ENCODE measurements at places on chromosomes 2 and 18.

DNA sequence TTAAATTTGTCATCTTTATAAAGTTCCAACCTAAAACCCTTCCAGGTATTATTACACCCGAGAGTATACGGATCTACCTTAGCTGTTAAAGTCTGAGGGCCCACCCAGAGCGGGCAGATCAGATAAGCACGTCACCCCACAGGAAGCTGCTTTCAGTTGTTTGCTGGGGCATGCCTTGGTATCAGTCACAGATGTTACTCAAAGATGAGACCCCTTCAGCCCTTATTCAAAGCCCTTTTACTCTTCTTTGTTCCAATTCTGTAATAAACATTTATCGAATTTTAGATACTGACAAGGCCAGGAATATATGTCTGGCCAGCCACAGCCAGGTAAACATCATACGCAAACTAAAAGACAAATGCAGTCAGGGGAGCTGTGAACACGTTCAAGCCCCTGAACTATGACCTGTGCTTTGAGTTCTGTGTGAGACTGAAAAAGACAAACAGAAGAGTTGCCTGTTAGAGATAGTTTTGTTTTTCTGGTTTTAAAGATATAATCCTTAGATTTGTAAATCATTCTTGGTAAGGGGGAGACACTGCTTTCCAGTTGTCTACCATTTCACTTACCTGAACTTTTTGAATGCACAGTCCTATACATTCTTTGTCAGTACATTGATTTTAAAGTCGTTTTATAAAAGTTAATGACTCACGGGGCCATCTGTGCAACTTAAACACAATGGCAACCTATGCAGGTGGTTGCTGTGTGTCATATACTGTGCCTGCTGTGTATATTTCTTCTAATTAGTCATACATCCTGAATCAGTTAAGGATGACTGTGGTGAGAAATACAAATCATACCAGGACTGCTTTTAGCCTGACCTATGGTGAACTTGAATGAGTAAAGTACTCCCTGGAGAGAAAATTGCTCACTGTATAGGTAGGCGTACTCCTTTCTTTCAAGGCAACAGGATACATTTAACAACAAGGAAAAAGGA, 100.5 kb upstream of the ITPRID2 start:
- DNase-seq, result no peak

DNA sequence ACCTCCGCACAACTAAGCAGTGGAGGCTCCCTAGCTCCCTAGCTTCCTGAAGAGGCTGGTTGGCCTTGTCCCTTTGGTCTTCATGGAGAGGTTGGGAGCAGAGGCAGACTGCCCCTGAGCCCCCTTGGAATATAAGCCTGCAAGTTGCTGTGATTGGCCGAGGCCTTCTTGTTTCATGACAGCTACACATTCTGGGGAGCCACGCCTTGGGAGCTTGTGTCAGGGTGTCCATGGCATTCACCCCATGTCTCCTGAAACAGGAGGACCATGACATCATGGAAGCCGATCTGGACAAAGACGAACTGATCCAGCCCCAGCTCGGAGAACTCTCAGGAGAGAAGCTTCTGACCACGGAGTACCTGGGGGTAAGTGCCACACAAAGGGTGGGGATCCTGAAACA, 64.0 kb upstream of the B3GNT7 start:
- no peak for DNase-seq

- no peak for DNase-seq
These were observed 148.7 kb downstream of the CALCRL start for GRCh38 chr2:187299122-187299906.

DNA sequence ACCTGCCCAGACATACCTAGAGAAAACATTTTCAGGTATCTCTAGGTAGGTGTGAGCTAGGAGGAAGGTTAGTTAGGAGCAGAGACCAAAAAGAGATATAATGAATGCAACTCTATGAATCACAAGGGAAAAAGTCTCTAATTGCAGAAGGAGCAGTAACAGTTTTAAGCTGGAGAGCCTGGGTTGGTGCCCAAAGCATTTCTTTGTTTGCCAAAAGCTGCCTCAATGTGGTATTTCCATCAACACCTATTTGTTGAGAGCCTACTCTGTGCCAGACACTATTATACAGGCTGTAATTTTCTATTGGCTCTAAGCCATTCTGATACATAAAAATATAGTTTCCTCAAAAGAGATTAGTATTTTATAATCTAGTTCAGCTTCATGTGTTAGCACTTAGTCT, 141.6 kb downstream of the UBE2E3 start:
- no peak for DNase-seq

- no peak for DNase-seq
These were observed 104.2 kb upstream of the SPRED2 start for GRCh38 chr2:65536596-65536995.

Measured in right hindlimb (tissue), 1 donor.